ENCODE measurements at places on chromosomes 7 and 10.

GRCh38 chr10:118841881-118842605, 87.3 kb upstream of the CACUL1 start:
- no peak for DNase-seq

DNA sequence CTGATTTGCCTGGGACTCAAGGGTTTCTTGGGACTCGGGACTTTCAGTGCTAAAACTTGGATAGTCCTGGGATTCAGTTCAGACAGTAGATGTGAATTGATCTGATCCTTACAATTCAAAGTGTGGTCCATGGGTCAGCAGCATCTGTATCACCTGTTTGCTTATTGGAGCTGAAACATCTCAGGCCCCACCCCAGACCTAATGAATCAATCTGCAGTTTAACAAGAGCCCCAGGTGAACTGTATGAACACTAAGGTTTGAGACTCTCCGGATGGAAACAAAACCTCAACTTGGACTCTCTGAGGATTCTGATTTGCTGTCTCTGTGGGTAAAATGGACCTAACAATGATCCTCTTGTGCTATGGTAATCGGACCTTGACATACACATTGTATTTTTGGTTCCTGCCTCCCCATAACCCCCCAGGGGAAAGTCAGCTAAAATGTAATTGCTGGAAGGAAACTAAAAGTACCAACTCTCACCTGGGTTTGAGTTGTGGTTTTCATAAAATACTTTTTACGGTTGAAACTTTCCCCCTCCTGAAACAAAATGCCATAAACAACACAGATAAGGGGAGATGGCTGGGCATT, 11.7 kb downstream of the CYP26A1 start:
- no peak for DNase-seq

GRCh38 chr7:68424658-68425297, 1173.5 kb upstream of the AUTS2 start:
- DNase-seq = no peak

DNA sequence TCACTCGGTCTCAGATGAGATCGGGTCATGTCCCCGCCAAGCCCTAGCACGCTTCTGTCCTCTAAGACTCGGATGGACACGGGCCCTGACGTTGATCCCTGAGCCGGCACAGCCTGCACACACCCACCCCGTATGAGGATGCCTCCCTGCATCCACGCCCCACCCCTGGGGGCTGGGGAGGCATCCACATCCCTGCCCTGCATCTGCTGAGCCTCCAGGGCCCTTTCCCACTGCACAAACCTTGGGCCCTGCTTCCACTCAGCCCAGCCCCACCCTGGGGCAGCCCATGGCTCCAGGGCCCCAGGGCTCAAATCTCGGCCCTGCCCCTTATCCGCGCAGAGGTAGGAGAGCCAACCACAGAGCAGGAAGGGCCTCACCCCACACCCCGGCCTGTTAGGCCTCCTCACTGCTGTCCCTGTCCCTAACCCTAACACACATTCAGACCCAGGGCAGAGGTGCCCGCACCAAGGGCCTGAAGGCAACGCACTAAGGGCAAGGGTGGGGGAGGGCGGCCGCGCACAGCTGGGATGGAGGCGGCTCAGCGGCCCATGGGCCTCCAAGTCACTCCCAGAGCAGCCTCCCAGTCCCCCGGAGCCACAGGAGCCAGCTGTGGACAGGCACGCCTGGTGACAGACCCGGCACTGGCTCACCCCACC, 9.5 kb upstream of the MICALL2 start:
- no peak for DNase-seq

DNA sequence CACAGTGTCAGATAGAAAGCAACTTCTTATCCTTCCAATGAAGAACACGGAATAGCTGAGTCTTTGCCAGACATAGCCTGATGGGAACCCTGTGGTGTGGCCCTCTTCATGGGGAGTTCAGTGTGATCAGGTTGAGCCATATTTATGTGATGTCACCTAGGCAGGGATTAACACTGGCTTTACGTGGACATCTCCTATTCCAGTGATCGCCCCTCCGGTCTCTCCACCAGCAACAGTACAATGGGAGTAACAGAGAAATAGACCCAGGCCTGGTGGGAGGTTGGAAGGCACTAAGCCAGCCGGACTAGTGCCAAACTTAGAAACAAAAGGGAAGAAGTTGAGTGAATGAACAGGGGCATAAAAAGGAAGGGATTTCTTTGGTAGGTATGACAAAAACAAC, 358.1 kb downstream of the PRPF18 start:
- DNase-seq = no peak

DNA sequence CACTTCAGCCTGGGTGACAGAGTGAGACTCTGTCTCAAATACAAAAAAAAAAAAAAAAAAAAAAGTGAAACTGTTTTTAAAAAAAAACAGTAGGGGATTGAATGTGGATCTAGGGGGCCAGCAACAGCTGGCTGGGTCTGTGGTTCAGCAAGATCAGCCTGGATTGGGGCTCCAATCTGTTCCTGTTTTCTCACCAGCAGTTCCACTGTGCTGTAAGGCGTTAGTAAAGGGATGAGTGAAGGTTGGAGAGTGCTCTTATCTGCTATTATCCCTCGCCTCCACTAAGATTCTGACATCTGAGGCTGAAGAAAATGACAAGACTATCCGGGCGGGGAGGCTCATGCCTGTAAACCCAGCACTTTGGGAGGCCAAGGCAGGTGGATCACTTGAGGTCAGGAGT, 41.6 kb upstream of the GTF2IRD1 start:
- DNase-seq = no peak

- DNase-seq = no peak
Observed at GRCh38 chr7:18191862-18192625, 164.4 kb upstream of the PRPS1L1 start.

- no peak for DNase-seq
Observed at GRCh38 chr10:33365301-33365700, 30.8 kb upstream of the NRP1 start.

- DNase-seq = peak; percentile 58
Observed at GRCh38 chr10:110498087-110498981, 627 bp downstream of the DUSP5 start.

GRCh38 chr7:123657304-123657685, 1.6 kb downstream of the LMOD2 start:
- DNase-seq = no peak

- no peak for DNase-seq
Observed at GRCh38 chr7:158494162-158494586, 93.4 kb downstream of the PTPRN2 start.

GRCh38 chr10:13977861-13978532, 352.7 kb downstream of the FRMD4A start:
- DNase-seq = no peak

DNA sequence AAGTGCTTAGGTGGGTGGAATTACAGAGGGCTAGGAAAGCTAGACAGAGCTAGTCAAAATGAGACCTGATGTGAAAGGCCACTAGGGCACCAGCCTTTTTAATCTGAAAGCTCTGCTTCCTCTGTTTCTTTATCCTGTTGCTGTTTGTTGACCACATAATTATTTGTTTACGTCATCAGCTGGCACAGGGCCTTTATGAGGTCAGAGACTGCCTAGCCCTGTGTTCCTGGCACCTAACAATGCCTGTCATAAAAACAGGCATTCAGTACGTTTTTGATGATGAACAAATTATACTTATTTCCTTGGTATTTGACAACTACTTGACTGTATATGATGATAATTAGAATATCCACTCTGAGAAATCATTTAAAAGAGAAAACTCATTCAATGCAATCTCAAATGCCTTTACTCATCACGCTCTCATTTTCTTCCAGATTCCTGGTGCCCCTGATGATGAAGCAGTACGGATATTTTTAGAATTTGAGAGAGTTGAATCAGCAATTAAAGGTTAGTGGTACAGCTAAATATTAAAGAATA, 26.0 kb downstream of the RBM17 start:
- no peak for DNase-seq

- DNase-seq = no peak
Observed at GRCh38 chr10:120599200-120599724, 142.2 kb downstream of the PLPP4 start.

DNA sequence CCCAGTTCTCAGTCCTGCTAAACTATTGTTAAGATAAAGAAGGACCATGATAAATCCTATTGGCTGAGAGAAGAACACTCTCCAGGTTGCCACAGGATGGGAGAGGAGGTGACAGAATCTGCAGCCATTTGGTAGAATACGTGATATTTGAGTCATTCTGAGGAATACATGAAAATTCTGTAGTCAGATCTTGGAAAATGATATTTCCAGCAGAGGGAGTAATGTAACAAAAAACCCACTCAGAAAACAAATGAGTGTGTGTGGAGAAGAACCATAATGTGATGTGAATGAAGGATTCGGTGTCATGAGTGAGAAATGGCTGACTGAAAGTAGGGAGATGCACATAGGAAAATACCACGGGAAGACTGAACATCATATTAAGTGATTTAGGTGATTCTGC, 128.5 kb upstream of the PFKP start:
- no peak for DNase-seq

DNA sequence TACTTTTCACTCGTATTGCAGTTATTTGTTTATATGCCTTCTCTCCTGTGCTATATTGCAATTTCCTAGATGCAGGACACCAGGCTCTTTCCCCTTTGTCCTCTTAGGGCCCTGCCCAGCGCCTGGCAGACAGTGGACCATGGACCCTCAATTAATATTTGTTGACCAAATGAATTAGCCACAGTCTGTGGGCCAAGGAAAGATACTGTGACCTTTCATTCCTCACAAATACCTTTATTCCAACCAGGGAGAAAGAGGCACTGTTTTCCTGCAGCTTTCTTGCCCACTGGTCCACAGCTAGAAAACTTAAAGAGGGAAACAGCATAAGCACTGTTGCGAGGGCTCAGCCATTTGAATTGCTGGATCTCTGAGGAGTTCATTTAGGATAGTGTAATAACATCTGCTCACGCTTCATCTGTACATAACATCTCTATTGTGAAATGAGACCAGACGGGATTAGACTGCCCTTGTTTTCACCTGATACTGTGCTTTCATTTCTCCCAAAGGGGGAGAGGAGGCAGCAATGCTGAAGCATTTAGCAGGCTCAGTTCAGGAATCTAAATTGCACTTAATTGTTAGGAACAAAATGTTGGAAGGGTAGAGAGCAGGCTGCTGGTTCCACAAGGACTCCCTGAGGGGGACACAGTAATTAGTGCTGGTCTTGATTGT, 46.7 kb downstream of the TNS3 start:
- DNase-seq = no peak

- no peak for DNase-seq
Observed at GRCh38 chr7:157641866-157642265, 305.1 kb downstream of the DNAJB6 start.

- no peak for DNase-seq
Observed at GRCh38 chr7:46572691-46573090, 651.6 kb upstream of the IGFBP3 start.

DNA sequence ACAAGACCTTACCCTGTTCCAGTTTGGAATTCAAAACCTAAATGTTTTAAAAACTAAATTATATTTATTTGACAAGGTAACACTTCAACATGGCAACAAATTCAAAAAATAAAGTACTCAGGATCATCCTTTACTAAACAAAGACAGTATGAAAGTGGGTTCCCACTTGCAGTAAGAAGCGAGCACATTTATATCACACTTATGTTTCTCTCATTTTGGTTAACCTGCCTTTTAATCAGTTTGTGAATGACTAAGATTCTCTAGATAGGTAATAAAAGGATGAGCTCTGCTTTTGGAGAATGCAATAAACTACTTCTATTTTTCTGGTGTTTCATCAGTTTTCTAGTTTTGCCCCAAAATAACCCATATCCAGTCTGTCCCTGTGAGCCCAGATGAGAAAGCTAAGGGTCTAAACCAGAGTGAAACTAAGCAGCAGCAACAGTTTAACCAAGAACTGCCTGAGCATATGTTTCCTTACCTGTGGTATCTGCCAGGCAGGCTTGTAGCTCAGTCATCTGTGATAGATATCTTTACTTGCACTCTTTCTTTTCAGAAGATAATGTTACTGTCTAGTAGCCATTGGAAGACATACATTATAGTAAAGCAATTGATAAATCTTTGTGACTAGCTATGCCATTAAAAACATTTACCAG, 64.1 kb downstream of the ABLIM1 start:
- DNase-seq = no peak

GRCh38 chr10:62083412-62084267, 182.1 kb downstream of the ARID5B start:
- DNase-seq = no peak

GRCh38 chr10:98433881-98434732, 12.6 kb downstream of the HPS1 start:
- DNase-seq = no peak

GRCh38 chr7:85554236-85555178, 367.7 kb upstream of the SEMA3D start:
- no peak for DNase-seq

DNA sequence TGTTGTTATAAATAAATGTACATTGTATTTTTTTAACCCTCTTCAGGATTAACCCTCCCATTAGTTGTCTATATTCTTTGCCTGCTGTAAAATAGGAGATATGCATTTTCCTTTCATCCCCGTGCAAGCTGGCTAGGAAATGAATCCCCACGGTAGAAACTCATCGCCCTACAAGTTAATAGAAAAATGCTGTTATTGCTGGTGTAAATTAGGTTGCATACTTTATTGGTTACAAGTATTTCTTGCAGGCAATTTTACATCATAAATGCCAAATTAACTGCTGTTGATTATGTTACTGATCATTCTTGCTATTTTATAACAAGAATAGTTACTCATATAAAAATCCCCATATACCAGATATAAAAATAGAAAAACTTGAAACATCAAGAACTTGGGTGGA, 454.2 kb upstream of the KLF6 start:
- no peak for DNase-seq

DNA sequence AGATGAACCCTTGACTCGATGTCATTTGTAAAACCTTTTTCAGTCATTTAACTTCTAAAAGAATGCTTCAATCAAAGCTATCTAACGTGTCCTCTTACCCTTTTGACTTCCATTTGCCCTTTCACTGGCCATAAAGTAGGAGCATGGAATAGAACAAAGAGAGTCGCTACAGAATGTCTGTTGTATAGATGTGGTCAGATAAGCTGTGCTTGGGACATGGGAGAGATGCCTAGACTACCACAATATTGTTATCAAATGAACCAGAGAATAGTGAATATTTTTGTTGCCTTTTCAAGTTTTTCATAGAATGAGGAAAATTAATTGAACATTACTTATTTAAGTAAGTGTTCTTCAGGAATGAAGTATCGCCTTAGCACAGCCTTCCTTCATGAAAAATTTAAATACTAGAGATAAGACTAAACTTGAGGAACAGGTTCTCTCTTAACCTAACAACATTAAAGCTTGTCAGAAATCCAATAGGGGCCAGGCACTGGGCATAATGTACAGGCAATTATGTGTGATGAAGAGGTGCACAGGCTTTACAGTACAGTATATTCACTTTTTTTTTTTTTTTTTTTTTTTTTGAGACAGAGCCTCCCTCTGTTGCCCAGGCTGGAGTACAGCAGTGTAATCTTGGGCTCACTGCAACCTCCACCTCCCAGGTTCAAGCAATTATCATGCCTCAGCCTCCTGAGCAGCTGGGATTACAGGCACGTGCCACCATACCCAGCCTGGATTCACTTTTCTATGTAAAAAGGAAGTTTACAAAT, 7.5 kb upstream of the KMT2E start:
- DNase-seq = no peak

- DNase-seq = no peak
Observed at GRCh38 chr7:123372368-123372767, 162.0 kb downstream of the IQUB start.

GRCh38 chr7:3917436-3917835, 616.4 kb downstream of the SDK1 start:
- no peak for DNase-seq

- no peak for DNase-seq
Observed at GRCh38 chr10:7458556-7458955, 47.7 kb upstream of the SFMBT2 start.

- no peak for DNase-seq
Observed at GRCh38 chr10:26544932-26545331, 106.8 kb downstream of the APBB1IP start.
